Ovary (tissue), 10 donors: ENCODE measurements at places on chromosomes 12 and 14. TPM values are rescaled to one million over a fixed set of nuclear protein-coding genes. Genes with fewer than 3 reads are reported as not detected.

DNA sequence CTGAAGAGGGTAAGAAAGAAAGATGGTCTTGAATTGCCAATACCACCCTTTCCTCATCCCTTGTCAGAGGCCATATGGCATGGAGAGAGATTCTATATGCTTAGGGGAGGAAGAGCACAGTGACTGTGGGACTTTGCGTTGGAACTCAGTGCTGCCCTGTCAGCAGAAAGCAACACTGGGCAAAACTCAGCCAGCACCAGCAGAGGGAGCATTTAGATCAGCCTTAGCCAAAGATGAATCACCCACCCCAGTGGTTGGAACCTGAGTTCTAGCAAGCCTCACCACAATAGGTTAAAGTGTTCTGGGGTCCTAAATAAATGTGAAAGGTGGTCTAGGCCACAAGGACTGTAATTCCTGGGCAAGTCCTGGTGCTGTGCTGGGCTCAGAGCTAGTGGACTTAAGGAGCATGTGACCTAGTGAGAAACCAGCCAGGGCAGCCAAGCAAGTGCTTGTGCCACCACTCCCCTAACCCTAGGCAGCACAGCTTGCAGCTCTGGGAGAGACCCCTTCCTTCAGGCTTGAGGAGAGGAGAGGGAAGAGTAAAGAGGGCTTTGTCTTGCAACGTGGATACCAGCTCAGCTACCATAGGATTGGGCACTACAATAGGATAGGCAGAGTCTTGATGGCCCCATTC lies 11.4 kb upstream of the BCAT1 start:
- no peak overlapping the region for H3K27ac ChIP-seq
- DNase-seq: no peak
- no peak overlapping the region for H3K4me3 ChIP-seq
- H3K36me3 ChIP-seq: no peaks in the 10 kb centered on the region

DNA sequence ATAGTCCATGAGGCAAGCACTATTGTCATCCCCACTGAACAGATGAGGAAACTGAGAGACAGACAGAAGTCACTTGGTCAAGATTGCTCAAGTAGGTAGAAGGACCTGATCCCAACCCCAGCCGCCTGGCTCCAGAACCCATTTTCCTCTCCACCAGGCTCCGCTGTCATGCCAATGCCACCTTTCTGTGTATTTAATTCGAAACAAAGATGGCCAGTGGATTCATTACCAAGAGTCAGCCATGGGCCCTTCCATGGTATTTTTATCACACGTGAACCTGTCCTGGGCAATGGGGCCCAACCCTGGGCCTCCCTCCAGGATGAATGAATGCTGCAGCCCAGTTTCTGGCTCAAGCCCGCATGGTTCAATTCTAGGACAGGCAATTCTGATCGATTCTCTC lies 673.4 kb downstream of the BCL11B start:
- H3K36me3 ChIP-seq: no peaks in the 10 kb centered on the region
- no peak overlapping the region for H3K4me3 ChIP-seq
- H3K4me1 ChIP-seq: no peaks in the 10 kb centered on the region
- no peaks in the 10 kb centered on the region for H3K27me3 ChIP-seq
- no peak overlapping the region for H3K27ac ChIP-seq
- no peak for DNase-seq

Gene FOXN4
- not detected for total RNA-seq

Gene JPH4
- total RNA-seq: 7.4 TPM

Gene TBX3
- total RNA-seq: 74.6 TPM
